ENCODE measurements at places on chromosomes 7 and 10.

DNA sequence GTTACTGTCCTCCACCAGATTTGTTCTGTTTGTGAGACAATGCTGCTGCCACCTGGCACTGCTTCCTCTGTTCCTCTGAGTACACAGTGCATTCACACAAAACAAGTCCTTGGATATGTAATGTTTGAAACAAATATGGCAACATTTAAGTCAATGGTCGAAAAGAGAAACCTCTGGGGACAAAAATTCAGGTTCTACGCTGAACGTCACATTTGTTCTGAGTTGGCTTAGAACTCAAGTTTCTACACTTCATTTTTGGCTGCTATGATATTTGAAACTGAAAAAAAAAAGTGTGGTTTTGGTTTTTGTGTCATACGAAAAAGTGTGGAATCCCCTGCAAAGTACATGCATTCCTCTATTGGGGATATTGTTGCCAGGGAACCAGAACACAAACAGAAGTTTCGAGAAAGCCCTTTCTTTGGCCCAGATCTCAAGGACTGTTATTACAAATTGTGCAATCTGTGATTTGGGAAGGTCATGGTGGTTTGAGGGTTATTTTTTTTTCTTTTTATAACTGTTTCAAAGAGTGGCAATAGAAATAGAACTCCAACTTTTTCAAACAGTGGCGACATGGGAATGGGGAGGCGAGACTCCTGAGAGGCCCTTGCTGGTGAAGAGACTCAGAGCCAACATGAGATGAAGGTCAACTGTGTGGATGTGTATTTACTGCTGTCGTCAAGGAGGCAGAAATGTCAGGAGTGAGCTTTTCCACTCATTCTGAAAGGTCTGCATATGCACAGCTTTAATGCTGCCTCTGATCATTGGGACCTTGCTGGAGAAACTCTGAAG is 127.5 kb downstream of the CUBN start:
- no peak for DNase-seq

GRCh38 chr10:119283387-119283786 is 76.0 kb downstream of the GRK5 start:
- no peak for DNase-seq

GRCh38 chr7:155296788-155297516 is 726 bp upstream of the INSIG1 start:
- no peak for DNase-seq

- no peak for DNase-seq
Measured at GRCh38 chr7:116139007-116139406, 71.3 kb upstream of the TES start.

DNA sequence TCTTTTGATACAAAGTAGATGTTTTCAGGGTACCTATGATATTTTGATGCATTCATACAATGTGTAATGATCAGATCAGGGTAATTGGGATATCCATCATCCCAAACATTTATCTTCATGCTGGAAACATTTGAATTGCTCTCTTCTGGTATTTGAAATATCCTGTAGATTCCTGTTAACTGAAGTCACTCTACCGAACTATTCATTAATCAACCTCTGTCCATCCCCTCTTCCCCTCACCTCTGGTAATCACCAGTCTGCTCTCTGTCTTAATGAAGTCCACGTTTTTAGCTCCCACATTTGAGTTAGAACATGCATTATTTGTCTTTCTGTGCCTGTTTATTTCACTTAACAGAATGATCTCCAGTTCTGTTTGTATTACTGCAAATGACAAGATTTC is 11.3 kb downstream of the MTG1 start:
- no peak for DNase-seq

DNA sequence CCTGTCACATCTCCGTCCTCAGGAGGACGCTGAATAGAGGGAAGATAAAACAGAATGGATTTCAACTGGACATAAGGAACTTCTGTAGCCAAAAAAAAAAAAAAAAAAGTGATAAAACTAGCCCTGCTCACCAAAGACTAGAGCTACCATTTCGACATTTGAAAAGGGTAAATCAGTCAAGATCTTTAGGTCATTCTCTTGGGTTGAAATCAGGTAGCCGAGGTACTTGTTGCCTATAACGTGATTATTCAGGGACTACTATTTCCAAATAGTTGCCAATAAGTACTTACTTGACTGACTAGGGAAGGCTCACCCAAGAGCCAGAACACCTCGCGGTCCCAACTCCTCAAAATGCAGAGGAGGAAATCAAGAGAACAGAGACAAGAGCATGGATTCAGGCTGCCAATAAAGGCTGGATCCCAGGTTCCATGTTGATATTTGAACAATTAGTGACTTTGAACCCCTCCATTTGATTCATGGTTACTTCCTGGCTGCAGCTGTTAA is 2.0 kb downstream of the RHEB start:
- DNase-seq, result no peak

DNA sequence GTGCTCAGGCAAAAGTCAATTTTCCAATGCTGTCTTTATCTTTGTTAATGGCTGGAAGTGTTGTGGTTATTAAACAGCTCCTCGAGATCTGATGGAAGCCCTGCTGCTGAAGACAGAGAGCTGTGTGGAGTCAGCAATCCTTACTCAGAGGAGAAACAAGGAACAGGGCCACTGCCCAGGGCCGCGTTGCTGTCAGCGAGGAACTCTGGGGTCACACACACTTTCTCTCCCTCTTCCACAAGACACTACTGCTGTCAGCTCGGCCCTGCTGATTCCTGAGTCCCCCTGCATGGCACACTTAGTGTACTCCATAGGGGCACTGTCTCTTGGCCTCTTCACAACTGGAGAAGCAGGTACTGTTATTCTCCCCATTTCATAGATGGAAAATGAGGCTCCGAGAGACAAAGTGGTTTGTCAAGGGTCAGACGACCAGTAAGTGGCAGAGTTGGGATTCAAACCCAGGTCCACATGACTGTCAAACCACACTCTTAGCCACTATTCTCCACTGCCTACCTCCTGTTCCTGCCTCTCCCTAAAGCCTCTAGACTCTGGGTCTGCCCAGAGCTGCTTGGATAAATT is 29.3 kb upstream of the PDCD4 start:
- DNase-seq, result no peak

GRCh38 chr10:120426306-120426705 is 30.7 kb upstream of the PLPP4 start:
- DNase-seq, result no peak

- no peak for DNase-seq
Measured at GRCh38 chr10:101615525-101616116, 27.5 kb downstream of the DPCD start.

DNA sequence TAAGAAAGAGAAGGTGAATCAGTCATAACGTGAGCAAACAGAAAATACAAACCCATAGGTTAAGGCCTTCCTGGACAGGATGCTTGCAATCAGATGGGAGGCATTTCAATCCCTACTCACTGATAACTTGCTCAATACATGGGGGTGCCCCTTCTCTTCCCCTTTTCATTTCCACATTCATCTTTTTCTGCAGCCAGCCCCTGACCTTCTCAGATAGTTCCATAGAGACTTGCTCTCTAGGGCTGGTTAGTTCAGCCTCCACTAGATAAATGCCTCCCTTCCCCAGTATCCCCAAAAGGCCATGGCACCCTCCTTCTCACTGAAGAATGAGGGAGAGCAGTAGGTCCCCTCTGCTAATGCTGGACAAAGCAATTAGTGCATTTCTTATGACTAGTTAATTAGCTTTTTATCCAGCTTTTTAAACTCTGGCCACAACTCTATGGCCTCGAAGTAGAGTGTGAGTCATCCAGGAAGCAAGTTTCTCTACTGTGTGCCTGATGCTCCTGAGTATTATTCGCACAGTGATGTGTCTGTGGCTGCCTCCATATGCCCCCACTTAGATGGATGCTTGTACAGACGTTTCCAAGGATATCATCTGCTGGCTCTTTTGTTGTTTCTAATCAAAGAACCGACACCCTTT is 12.7 kb downstream of the CHN2 start:
- DNase-seq, result no peak

GRCh38 chr7:139538881-139539635 is 15.6 kb downstream of the CLEC2L start:
- no peak for DNase-seq

GRCh38 chr10:52836816-52837215 is 64.2 kb upstream of the MBL2 start:
- no peak for DNase-seq

DNA sequence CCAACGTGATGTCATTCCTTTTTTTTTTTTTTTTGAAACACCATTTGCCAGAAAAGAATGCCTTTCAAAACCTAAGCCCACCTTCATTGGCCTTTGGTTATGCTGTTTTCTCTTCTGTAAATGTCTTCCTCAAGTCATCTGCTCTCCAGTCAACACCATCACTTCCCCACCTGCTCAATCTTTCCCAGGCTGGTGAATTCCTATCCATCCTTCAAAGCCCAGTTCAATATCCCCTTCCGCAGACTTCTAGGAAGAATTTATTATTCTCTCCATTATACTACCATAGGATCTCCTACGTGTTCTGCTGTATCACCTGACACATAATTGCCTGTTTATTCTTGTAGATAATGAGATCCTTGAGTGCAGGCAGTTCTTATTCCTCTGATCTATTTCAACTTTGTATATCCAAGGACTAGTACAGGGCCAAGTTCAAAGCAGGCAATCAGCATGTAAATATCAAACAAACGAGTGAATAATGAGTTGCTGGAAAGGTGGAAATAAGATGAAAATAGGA is 73.5 kb upstream of the PRR15 start:
- no peak for DNase-seq

DNA sequence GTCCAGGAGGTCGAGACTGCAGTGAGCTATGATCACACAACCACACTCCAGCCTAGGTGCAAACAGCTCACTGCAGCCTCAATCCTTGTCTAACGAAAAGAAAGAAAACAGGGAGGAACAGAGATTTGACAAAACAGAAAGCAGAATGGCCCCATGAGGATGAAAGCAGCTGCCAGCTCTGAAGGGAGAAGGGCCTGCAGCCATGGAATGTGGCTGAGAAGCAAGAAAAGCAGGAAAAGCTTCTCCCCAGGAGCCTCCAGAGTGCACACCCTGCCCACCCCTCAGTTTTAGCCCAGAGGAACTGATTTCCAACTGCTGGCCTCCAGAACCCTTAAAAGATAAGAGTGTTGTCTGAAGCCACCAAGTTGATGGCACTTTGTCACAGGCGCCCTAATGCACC is 13.0 kb downstream of the ESYT2 start:
- no peak for DNase-seq

GRCh38 chr10:122147663-122148062 is 123.4 kb upstream of the BTBD16 start:
- no peak for DNase-seq

DNA sequence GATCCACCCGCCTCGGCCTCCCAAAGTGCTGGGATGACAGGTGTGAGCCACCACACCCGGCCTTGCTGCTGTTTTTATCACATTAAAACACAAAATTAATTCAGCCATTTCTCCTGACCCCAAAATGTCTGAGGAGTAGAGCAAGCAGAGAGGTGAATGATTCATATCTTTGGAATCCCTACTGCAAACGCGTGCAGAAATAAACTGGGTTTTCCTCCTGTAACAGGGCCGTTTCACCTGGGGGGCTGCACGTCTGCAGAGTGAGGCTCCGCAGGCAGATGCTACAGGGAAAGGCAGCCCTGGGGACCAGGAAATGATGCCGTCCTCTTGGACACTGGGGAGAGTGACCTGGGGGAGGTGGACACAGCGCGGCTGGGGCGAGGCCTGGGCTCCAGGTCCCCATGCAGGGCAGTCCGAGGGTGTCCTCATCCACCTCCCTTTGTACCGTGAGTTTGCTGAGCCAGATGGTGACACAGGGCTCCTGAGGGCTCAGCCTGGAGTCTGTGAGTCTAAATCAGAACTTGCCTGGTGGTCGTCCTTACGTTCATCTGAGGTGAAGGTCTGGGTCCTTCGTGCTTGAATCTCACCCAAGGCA is 41.9 kb downstream of the PDGFA start:
- no peak for DNase-seq

DNA sequence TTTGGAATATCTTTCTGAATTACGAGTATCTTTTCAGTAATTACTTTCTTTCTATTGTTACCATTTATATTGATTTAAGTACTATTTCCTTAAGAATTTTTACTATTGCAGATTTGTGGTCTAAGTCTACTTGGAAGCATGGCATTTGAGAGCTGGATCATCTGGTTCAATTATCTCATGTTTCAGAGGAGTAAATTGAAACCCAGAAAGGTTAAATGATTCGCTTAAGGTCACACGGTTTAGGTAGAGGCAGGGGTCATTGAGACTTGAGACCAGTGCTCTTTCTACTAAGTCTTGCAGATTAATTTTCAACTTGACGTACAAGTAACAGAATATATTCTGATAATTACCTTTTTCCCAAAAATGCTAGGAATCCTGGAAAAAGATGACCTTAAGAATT is 109.2 kb upstream of the GLCCI1 start:
- no peak for DNase-seq

DNA sequence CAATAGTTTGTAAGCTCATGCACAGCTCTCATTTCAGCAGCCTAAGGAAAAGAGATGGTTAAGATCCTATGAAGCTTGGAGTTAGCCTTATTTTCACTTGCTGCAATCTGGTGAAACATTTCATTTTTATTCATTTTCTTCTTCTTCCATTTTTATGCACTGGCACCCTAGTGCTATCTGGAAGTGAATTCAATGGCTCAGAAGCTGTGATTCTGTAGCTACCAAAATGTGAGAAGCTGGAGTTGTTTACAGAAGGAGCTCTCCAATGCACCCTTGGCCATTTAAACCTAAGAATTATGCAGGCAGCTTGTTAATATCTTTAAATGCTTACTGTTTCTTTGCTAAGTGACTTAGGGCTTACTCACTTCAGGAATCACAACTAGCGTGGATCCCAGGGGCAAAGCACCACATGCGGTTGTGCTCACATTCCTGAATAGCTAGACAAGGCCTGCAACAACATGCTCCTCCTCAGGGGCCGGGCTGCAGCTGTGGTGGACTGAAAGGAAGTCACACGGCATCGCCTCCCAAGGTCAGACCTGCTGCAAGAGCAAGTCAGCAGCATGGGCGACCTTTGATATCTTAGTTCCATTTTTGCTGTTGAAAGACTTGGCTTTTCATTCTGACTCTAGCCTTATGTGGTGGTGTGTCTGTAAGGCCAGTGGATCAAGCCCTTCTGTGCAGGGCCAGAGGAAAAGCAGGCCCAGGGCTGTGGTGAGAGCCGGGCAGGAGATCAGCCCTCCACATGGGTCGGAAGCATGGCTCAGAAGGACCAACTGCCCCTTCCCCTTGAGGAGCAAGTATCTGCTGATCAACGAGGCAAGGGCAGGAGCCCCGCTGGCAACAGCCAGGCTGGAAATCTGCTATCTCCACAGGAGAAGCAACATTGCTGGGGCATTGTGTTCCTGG is 91.9 kb upstream of the MBL2 start:
- no peak for DNase-seq

GRCh38 chr10:34746094-34746493 is 69.0 kb downstream of the PARD3 start:
- DNase-seq, result no peak
